ENCODE measurements at places on chromosomes 3 and 15.

- DNase-seq = no peak
Measured at GRCh38 chr3:30426293-30426993, 180.0 kb upstream of the TGFBR2 start.

DNA sequence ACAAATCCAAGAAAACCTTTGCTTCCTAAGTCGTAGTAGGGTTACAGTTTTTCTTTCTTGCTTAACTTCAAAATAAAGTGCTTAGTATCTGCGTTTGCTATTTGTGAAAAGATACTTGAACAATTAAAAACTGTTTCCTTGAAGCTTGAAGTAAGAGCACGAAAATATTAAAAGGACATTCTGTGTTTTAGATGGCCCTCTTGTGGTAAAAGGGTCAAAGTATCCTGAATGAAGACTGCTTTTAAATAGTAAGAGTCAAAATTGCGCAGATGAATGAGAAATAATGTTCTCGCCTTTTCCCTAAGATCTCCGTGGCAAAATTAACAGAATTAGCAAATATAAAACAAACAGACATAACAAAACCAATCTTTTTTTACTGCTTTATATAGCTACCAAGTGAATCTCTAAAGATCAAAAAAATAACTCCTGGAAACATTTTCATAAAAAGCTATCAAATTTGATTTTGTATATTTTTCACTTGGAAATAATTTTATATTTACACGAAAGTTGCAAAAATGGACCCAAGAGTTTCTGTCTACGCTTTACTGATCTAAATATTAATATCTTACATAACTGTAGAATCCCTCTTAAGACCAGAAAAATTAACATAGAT, 175.4 kb downstream of the MBNL1 start:
- peak; percentile 57 for DNase-seq

GRCh38 chr15:101280007-101280406, 2.7 kb upstream of the SELENOS start:
- no peak for DNase-seq

DNA sequence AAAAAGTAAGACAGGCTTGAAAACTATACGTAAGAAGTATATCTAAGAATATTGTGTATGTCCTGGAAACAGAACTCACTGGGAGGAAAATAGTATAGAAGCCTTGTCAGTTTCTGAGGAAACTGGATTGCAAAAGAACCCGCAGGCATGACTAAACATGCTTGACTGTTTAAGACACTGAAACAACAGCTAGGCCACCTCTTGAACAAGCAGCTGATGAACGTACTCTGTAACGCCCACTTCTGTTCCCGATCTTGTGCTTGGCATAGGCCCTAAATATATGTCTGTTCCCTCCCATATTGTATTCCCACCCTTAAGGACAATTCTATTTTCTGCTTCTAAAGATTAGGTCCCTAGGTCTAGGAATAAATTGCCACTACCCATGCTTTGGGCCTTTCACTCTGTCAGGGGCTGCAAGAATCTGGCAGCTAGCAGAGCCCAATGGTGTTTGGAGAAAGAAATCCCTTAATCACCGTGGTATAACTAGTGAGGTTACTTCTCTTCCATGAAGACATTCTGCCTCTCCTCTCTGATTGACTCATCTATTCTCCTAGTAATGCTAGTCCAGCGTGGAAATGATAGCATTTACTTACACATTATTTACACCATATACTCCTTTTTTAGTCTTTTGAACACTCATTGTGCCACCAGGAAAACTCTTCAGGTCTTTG, 46.2 kb downstream of the CD200 start:
- no peak for DNase-seq

- DNase-seq = peak; percentile 86
Measured at GRCh38 chr3:42025370-42026138, 63.7 kb upstream of the ULK4 start.

DNA sequence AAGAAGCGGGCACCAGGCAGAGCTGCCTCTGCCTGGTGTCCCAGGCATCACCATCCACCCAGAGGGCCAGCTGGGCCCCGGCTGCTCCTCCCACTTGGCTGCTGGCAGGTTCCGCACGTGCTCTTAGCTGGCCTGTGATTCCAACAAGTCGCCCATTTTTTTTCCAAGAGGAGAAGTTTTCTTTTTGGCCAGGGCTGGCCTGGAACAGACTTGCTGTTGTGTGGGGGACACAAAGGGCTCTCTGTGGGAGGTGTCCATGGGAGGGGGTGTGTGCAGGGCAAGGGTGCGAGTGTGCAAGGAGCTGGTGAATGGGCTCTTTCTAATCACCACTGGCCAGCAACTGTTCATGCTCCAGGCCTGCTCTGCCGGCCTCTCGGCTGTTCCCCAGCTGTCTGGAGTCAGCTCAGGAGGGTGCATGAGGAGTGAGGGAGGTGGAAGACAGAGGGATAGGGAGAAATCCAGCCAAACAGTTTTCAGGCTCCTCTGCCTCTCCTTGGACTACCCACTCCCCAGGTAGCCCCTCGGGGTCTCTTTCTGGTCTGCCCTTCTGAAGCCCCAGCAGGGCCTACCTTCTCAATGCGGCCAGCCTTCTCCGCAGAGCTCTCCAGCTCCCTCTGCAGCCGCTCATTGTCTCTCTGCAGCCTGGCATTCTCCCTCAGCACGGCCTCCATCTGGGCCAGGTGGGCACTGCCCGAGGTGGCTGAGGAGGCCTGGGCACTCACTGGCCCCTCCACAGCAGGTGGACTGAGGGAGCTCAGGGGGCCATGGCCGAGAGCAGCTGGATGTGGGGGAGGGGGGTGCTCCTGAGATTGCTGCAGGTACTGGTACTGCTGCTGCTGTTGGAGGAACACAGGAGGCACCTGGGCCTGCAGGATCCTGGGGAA, 7.1 kb downstream of the AMOTL2 start:
- no peak for DNase-seq

- DNase-seq = no peak
Measured at GRCh38 chr15:94079459-94079858, 151.9 kb upstream of the MCTP2 start.

GRCh38 chr3:110093812-110094401, 756.6 kb upstream of the DPPA4 start:
- DNase-seq = no peak

GRCh38 chr3:156170571-156170970, 50.2 kb downstream of the KCNAB1 start:
- no peak for DNase-seq

Measured in NCI-H1694 treated with DMSO at 0.1 percent for 48 hours (cell line).